ACHN (cell line): ENCODE measurements at places on chromosomes 1 and 21.

DNA sequence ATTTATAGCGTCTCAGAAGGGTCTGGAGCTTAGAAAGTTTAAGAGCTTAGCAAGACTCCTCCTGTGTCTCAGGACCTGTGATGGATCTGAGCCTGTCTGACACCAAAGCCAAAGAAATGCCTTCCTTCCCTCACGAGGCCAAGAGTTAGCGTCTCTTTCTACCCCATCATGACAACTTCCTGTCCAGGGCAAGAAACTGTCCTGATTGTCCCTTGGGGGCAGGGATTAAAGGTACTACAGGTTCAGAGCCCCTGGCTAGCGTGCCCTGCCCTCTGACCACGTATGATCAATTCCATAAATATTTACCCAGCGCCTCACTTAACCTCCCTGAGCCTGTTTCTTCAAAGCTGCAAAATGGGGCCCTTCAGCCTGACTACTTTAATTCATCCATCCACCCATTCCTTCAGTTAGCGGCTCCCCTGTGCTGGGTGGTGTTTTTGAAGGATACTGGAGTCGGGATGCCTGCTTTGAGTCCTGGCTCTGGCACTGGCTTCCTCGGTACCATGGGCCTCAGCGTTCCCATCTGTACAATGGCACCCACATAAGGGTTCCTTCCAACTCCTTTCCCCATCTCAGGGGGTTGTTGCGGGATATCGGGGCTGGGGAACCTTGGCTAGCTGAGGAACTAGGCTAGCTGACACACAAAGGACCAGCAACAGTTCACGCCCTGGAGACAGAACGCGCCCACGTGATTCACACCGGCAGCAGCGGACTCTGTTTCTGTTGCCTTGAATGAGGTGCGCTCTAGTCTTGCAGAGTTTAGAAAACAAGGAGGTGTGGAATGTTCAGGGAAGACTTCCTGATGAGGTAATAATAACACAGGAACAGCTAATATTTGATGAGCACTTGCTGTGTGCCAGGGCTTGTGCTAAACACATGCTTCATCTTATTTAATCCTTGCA lies 23.0 kb upstream of the EPHA2 start:
- peak; percentile 82 for DNase-seq

GRCh38 chr21:42690586-42690985 lies 37.2 kb downstream of the PDE9A start:
- no peak for DNase-seq

DNA sequence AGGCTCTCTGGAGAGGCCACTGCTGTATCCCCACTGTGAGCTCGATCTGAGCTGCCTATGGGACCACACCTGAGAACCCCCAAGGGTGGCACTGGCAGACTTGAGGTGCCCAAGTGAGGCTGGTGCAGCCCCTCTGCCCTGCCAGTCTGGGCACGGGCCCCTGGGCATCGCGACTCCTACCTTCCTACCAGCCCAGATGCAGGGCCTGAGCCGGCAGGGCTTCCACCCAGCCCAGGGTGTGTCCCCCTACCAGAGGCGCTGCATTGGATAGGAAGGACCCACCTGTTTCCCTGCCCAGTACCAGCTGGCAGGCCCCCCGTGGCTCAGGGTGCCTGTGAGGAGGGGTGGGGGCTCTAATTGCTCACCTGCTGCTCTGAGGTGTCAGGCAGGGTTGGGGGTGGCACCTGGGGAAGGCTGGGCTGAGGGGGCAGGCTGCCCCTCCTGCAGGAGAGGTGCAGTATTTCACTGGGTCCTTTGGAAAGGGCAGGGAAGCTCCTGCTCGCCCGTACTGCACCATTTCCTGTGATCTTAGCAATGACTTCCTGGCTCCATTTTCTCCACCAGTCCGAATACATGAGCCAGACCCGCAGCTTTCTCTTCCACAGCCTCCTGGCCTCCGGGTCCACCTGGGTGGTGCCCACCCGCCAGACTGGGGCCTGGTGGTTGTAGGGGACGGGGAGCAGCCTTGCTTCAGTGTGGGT lies 11.8 kb downstream of the TP73 start:
- DNase-seq: no peak

DNA sequence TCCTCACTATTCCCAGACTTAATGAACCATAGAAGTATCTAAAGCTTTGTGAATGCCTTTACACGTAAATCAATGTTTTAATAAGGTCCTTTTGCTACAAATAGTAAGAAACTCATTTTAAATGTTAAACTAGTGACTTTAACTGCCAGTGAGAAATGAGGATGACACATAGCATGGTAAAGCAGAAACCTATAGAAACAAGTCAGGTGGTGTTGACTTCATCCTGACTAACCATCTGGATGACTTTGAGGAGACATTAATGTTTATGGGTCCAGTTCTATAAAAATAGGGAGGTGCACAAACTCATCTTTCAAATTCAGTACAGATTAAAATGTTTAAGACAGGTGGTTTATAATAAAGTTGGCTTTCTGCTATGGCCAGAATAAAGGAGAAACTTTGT lies 85.4 kb downstream of the COLGALT2 start:
- no peak for DNase-seq

- no peak for DNase-seq
Measured at GRCh38 chr1:201597551-201598230, 58.8 kb downstream of the NAV1 start.
